ENCODE measurements at places on chromosomes 12 and 14.

DNA sequence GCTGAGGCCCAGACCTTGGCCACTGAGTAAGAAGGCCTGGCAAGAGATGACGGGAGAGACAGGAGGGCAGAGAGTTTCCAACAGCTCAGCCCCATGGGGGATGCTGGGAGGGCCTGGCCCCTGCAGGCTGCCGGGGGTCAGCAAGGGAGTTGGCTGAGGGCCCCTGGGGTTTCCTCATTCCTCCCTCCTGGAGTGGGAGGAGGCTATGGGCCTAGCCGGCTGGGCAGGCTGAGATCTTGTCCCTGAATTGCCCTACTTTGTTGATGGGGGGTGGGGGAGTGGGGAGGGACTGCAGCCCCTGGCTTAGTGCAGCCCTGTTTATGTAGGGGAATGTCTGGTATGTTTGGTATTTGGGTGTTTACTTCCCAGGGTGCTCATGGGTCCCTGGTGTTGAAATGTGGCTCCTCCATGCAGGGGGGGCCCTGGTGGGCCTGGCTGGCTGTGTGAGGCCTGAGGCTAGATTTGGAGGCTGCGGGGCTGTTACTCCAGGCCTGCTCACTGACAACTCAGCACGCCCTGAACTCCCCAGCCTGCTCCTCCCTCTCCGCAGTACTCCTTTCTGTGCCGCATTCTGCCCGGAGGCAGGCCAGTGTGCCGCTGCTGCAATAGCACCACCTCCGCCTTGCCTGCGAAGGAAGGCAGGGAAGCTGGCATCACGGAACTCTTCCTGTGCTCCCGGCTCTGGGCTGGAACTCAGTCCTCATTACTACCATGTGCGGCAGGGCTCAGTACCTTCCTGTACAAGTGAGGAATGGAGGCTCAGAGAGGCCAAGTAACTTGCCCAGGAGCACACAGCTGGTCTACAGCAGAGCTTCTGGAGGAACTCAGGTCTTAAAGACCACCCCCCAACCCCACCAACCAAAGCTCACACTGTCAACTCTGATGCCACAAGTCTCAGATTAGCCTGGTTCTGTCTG is 25.3 kb downstream of the JDP2 start:
- peak; percentile 85 for DNase-seq

GRCh38 chr14:95250140-95250769 is 69.5 kb downstream of the CLMN start:
- no peak for DNase-seq

DNA sequence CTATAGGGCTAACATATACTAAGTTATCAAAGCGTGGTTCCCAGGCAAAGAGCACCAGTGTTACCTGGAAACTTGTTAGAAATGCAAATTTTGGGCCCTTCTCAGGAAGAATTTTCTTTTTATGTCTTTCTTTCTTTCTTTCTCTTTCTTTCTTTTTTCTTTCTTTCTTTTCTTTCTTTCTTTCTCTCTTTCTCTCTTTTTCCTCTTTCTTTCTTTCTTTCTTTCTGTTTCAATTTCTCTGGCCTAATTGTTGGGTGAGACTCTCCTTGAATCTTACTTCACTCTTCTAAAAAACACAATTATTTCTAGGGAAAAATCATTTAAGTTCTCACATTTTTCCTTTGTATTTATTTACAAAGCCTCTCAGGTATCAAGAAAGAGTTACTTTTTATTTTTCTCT is 46.5 kb upstream of the RAP1B start:
- no peak for DNase-seq

GRCh38 chr12:31931796-31932715 is 27.2 kb upstream of the RESF1 start:
- DNase-seq, result no peak

DNA sequence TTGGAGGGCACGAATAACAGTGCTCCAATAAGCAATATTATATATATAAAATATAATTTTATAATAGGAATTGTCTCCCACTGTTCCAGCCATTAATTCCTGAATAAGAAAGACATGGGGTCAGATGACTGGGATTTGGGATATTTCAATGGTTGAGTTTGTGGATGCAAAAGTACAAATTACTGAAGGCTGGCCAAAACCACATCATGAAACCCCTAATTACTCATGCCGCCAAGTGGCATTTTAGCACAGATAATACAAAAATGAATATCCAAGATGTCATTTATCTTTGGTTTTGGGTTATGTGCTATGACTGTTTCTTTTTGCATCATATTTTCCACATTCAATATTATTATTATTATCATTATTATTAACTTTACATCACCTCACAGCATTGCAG is 261.4 kb upstream of the TBX3 start:
- DNase-seq, result no peak

GRCh38 chr14:75299059-75299458 is 20.4 kb downstream of the FOS start:
- no peak for DNase-seq

GRCh38 chr14:52740751-52741150 is 10.8 kb downstream of the STYX start:
- DNase-seq, result no peak

GRCh38 chr12:124401704-124402221 is 106.9 kb downstream of the RFLNA start:
- no peak for DNase-seq

GRCh38 chr14:103889313-103890051 is 38.8 kb upstream of the TDRD9 start:
- DNase-seq, result peak; percentile 56

All from myocyte (in vitro differentiated cells).